ENCODE measurements at places on chromosomes 7 and 10.

DNA sequence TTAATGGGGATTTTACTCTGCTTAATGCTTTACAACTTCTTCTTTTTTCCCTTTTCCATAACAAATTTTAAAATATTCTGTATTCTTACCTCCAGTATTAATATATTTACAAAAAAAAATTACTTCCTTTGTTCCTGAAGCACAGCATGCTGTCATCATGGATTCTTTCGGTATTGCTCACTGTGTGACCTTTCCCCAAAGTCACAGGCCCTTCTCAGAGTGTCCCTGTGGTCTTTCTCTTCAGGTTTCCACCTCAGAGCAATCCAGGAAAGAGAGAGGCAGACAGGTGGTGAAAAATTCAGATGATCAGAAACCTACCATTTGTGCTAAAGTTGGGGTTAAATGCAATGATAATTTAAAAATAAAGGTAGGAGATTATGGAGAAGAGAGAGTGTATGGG, 13.0 kb downstream of the AOAH start:
- no peak for DNase-seq

DNA sequence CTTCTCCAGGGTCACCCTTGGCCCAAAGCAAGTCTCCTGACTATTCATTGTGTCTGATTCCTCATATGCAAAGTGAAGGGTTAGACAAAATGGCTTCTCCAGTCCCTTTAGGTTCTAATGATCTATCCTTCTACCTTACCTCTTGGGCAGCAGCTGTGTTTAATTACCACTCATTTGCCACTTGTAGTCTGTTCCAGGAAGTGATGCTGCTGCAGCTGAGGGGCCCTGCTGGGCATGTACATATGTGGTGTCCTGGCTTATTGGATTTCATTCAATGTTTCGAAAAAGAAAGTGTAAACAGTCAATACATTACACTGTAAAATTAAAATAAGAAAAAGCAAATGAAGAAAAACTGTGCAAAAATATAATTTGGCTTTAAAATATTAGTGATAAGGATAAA, 36.6 kb downstream of the SCIN start:
- no peak for DNase-seq

DNA sequence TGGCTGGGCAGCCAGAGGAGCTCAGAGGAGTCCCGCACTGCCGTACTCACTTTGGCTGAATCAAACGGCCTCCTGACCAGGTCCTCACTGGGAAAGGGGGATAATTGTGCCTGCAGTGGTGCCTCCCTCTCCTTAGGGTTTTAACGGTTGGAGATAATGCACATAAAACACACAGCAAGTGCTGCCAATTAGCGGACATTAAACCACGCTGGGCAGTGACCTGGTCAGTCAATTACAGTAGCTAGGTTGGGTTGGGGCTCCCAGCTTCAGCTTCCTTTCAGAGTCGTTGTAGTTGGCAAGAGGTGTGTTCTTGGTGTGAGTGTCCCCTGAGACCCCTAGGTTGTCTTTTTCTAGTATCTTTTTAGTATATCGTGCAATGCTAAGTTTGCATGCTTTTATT, 146.6 kb downstream of the C10orf105 start:
- DNase-seq, result no peak

GRCh38 chr10:116696919-116697318, 45.4 kb downstream of the HSPA12A start:
- DNase-seq, result no peak

DNA sequence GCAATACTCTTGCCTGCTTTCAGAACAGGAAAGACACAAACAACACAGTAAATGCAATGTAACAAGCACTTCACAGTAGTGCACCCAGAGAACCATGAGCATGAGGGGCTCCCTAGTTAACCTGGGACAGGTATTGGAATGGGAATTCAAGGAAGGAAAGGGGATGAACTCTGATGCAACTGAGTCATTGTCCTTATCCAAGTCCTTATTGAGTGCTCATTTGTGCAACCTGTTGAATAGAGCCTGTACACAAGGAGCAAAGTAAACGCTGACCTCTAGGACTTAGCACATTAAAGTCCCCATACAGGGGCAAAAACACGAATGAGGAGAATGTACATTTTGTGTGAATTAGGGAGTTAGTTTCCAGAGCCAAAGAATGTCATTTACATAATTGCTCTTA, 276.4 kb upstream of the BMPER start:
- DNase-seq, result no peak

- DNase-seq, result no peak
Measured at GRCh38 chr10:84429926-84430520, 101.6 kb downstream of the CCSER2 start.

DNA sequence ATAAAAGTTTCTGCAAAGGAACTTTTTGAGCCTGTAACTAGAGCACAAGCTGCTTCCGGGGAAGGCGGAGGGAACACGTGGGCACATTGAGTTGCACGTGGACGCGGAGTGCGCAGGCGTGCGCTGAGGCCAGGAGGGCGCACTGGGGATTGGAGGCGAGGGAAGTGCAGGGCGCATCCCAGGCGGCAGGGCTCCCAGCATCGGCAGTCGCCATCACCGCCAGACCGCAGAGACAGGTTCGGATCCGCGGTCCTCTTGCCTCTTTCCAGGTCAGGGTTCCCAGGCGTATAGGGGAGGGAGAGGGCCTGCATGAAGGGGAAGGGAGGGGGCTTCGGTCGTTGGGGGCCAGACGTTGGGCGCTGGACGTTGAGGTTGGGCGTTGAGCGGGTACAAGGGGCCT, at the start of gene TDRD1:
Gene TDRD1, plus strand, starts transcription at position 206 of the 400 bp plus-strand sequence. CDS start 8,479 bp downstream, outside the sequence.
- no peak for DNase-seq

DNA sequence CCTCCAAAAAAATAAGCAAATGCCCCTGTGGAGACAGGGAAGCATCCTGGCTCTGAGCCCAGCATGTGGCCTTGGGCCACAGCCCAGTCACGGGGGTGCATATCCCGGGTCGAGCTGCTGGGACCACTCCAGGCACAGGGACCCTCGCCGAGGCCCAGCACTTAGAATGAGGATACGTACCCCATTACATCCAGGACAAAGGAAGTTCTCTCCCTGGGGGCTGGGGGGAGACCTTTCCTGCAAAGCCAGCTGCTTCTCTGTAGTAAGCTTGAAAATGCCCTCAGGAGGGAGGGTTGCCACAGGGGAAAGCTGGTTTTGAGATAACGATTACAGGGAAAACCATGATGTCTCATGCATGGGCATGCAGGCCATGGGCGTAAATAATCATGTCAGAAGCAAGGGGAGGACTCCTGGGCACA, 75.5 kb downstream of the HIPK2 start:
- no peak for DNase-seq

DNA sequence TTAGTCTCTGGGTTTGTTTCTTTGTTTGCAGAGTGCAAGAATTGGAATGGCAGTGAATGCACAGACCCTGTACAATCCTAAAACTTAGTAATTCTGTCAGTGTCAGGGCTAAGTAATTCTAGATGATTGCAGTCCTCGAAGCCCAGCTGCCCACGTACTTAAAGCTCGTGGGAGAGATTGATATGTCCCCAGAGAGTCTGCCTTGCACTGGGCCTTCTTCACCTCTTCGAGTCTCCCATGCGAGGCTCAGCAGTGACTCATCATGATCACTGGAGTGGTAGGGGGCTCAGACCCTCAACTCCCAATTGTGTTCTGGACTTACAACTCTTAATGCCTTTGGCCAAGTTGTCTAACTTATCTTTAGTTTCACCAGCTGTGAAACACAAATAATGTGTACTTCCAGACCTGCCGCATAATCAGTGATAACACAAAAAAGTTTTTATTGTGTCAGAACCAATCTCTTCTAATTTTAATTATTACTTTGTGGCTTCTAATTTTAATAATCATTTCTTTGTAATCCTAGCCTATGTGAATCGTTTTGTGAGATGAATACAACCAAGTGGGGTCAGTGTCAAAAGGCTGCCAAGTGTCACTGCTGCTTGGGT, 345.6 kb upstream of the LRGUK start:
- DNase-seq, result no peak

DNA sequence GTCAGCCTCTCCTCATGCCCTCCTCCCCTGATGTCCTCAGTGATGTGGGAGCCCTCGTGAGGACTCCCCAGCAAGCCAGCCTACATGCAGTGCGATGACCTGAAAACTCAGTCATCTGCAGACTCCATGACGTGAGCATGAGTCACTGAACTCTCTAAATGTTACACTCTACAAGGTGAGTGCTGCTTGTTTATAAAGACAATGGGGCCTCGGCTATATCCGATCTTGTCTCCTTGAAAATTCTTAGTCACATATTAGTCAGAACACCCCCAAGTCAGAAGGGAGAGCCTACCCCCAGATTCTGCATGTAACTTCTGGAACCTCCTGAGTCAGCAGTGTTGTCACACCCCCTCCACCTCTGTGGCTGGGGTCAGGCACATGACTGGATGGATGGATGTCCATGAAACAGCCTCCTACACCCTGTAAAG, 673.8 kb downstream of the INHBA start:
- peak; percentile 93 for DNase-seq

GRCh38 chr7:135209225-135209834, 2.0 kb downstream of the WDR91 start:
- DNase-seq, result no peak

GRCh38 chr10:89384474-89385340, 6.9 kb downstream of the IFIT1B start:
- DNase-seq, result no peak

DNA sequence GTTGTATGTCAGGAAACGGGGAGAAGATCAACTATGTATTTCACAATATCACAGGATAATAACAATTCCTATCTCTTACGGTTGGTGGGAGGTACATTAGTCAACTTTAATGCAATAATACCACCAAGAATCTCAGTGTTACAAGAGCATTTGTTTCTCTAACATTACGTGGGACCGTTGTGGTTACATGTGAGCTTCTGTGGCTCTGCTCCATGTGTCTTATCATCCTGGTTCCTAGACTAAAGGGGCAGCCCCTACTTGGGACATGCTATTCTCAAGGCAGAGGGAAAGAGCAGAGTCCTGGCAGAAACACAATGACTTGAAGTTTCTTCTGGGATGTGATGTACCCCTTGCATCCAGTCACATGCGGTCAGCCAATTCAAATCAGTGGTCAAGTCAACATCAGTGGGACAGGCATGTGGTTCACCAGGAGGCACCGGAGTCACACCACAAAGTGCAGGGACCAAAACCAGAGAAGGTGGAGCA, 2.5 kb upstream of the ZNF22 start:
- no peak for DNase-seq

DNA sequence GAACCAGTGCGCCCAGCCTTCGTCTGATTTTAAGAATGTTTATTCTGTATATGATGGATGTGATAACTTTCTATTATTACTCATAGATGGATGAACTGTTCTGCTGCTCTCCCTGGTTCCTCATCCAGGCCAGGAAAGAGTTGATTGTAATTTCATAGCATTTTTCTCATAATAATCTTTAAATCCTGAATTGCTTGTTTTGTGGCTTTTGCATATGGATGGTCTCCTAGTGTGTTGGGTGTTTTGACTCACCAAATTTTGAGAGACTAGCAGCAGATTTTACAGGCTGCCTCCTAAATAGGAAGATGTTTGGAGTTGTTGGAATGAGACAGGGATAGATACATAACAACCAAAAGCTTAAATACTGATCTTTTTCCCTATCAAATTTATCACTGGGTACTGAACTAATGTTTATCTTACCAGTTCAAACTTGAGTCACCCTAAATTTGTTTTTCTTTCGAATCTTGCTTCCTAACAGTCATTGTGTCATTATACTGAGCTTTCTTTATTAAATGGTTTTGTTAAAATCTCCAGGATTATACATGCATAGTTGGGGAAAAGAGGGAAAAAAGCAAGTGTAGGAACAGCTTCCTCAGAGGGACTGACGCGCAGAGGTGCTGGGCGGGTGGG, 106.0 kb upstream of the GATA3 start:
- DNase-seq, result no peak

DNA sequence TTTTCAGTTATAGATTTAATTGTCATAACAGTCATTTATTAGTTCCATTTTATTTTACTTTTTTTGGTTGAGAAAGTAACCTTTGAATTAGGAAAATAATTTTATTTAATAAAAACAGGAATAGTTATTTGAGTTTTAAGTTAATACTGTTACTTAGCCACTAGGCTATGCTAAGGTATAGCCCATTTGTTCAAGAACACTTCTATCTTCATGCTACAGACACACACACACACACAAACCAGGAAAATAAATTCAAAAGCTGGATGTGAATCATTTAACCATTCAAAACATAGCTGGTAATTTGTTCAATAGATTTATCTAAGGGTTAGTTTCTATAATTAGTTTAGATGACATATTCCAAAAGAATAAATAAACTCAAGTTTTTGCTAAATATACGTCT, 148.4 kb downstream of the RNF133 start:
- no peak for DNase-seq

DNA sequence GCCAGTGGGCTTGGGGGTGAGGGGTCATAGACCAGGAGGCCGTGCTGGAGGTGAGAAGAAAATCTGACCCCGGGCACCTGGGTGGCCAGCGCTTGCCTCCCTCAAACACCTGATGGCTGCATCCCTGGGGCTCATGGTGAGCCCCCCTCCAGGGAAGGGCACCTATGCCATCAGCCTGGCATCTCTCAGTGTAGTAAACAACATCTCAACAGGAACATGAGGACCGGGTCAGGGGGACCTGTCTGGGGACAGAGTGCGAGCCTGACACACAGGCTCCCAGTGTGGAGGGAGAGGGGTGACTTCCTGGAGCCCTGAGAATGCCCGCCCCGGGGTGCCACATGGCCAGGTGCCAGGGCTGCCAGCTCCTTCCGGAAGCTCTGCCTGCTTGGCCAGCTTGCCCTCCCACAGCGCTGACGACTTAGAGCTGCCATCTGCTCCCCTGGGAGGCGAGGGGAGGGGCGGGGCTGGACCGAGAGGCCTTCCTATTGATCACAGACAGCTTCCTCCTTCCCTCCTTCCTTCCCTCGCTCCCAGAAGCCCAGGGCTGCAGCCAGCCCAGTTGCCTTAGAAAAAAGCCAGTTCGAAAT, 12.3 kb downstream of the STX1A start:
- DNase-seq, result no peak

- DNase-seq, result no peak
Measured at GRCh38 chr7:71795410-71795809, 616.7 kb downstream of the CALN1 start.

- DNase-seq, result no peak
Measured at GRCh38 chr10:16049782-16050181, 189.5 kb upstream of the MINDY3 start.

DNA sequence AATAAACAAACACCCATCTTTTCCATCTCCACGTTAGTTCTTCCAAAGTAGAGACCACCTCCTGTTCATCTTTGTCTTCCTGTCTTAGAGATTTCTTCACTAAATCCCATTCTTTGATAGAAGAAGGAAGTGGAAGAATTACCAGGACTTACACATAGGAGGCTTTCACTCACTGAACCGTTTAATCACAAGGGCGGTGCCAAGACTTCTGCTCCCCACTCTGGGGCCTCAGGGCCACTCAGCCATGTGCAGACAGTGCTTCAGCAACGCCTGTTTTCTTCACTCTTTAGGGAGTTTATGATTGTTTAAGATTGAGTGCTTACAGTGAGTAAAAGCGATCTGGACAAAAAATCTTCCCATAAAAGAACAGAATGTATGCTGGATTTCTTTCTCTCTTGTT, 63.9 kb upstream of the SORCS3 start:
- DNase-seq, result no peak

DNA sequence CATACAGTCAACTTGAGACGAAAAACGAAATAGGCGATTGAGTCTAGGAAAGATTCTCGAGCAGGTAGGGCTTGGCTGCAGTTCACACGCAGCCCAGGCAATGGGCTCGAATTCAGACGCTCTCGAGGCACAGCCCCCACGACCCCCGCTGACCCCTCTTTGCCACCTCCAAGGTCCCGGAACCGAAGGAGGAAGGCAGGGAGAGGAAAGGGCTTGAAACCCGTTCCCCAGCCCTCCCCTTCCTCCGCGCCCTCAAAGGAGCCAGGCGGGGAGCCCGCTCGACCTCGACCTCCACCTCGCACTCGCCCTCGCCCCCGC, 441 bp downstream of the CCDC186 start:
- DNase-seq, result no peak

Data from brain pericyte (primary cell).